ENCODE measurements at places on chromosomes 1 and 21. TPM values are rescaled to one million over a fixed set of nuclear protein-coding genes. Genes with fewer than 3 reads are reported as not detected.

DNAH14 gene
- 7.6 TPM for total RNA-seq

NPL gene
- 0.67 TPM for total RNA-seq

BSND gene
- total RNA-seq = not detected

OR2T35 gene
- total RNA-seq = not detected

SAMSN1 gene
- not detected for total RNA-seq

PPIAL4G gene
- not detected for total RNA-seq

RIPK4 gene
- under 0.01 TPM for total RNA-seq

C4BPA gene
- total RNA-seq = not detected

CD247 gene
- not detected for total RNA-seq

TMPRSS15 gene
- total RNA-seq = not detected

SLFNL1 gene
- total RNA-seq = under 0.01 TPM

TMEM51 gene
- total RNA-seq = 6.6 TPM

Data from bronchus fibroblast of lung (primary cell).